ENCODE measurements at places on chromosomes 13 and 19.
A peak's percentile ranks its signal among the peaks of the same experiment; 100 is the strongest.

DNA sequence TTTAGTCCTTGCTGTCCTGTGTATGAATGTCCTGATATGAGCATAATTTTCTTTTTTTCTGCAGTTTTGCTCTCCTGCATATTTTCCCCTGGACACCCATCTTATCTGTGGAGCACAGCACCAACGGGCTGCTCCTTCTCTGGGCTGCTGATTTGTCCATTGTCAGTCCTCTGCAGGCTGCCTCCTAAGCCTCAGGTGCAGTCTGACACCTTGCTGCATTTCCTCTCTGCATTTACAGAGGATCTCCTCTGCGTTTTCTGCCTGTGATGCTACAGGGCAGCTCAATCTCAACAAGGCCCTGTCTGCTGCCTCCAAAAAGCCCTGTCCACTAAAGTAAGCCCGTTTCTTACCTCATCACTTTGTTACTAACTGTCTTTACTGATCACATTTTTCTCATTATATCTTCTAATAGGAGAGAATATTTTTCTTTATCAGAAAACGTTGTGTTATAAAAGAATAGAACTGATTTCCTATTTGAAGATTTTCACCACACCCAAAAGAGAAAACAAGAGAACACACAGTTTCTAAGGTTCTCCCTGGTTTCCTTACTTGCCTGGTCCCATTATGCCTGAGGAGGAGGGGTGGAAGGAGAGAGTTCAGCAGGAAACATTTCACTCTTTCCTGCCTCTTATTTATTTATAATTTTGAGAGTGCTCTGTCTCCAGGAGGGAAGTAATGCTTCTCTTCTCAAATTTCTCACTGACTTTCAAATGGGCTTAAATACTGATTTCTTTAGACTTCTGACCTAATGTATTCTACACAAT lies 65.6 kb upstream of the TDRD3 start:
- DNase-seq, result no peak

GRCh38 chr13:20331419-20331818 lies 99.3 kb upstream of the GJB6 start:
- DNase-seq, result no peak

- no peak for DNase-seq
Measured at GRCh38 chr19:20167651-20168122, 673 bp downstream of the ZNF486 start.

DNA sequence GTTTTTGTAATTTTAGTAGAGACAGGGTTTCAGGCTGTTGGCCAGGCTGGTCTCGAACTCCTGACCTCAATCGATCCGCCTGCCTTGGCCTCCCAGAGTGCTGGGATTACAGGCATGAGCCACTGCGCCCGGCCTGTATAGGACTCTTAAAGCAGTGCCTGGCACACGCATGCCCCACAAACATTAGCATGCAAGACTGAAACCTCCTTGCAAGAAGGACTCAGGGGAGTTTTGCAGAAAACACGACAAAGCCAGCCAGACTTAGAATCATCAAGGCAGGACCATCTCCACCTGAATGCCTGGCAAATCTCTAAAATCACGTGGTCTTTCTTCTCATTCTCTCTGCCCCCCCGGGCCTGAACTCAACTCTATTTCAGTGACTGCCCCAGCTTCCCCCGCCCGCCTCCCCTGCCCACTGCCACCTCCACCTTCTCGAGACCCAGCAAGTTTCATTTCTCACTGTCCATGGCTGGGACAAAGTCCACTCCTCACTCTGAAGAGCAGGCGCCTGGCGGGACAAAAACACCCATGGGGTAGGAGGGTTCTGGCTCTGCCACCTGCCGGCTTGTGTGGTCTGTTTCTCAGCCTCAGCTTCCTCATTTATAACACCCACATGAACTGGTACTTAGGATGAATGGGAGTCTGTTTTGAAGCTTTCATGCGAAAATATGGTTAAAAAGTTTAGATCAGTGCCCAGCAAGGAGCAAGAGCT lies 2.4 kb downstream of the TICAM1 start:
- no peak for DNase-seq

DNA sequence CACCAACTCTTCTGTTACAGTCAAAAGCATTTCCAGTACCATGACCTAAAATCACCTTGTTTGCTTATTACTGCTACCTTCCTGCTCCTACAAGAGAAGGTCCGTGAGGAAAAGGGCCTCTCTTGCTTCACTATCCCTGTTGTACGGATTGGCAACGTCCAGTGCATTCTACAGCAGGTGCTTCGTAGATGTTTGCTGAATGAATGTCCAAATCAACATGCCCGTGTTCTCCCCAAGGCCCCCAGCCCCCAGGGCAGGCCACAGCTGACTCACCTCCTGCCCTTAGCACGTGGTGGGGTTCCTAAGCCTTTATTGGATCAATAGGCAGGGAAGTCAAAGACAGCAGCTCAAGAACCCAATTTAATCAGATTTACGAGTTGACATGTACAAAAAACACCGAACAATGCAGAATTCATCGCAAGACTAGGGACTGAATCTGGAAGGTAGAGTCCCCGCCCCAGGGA lies 5.5 kb upstream of the NAPA start:
- DNase-seq, result no peak

- peak; percentile 53 for DNase-seq
Measured at GRCh38 chr19:49809160-49809940, 3.7 kb downstream of the FUZ start.

DNA sequence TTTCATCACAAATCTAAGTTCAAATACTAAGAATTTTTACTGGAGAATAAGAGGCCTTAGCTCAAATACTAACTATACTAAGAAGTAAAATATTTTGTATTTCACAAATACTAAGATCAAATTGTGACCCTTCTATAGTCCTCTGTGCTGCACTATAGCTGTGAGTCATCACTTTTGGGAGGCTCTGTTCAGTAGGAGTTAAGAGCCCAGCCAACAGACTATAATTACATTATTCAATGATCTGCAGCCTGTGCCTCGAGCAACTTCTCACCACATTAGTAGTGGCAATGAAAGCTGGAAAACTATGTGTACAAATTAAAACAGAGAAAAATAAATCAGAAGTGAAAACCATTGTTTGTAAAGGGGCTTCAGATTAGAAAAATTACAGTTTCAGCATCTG lies 147.3 kb upstream of the GPC6 start:
- peak; percentile 61 for DNase-seq

DNA sequence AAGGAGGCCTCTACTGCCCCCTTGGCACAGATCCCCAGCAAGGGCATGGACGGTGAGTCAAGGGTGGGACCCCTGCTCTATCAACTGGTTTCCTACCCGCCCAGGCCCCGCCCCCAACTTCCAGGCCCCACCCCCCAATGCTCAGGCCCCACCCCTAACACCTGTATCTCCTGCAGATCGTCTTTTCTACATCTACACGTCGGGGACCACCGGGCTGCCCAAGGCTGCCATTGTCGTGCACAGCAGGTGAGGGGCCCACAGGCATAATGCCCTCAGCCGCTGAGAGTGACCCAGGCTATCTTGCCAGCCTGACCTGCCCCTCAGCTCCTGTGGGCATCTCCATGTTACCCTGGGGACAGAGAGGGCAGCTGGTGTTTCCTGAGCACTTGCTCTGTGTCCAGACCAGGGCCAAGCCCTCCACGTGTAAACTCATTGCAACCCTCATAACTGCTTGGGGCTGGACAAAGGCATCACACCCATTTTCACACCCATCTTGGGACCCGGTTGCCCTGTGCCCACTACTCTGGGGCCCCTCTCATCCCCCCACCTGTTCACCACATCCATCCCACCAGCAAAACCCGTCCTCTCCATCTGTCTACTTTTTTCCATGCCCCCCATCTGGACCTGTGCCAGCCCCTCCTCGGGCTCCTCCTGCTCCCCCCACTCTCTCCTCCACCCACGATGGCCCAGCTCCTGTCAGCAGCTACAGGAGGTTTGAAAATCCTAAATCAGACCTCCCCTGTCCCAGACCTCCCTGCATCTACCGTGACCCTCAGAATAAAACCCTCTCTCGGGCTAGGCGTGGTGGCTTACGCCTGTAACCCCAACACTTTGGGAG lies 17.2 kb downstream of the SLC27A1 start:
- DNase-seq, result no peak

DNA sequence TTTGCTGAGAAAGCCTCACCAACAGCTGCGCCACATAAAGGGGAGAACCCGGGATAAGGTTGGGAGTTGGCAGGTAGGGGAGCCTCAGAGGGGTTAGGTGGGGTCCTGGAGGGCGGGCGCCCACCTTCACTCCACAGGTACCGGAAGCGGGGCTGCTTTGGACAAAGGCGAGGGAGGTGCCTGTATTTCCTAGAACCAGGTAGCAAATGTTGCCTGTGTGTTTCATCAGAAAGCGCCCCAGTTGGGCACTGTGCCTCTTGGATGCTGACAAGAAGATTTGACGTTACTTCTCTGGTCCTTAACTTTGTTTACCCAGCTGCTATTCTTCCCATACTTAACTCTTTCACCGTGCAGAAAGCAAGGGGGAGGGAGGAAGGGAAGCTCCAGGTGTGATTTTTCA lies 278.9 kb downstream of the ZNF536 start:
- no peak for DNase-seq

DNA sequence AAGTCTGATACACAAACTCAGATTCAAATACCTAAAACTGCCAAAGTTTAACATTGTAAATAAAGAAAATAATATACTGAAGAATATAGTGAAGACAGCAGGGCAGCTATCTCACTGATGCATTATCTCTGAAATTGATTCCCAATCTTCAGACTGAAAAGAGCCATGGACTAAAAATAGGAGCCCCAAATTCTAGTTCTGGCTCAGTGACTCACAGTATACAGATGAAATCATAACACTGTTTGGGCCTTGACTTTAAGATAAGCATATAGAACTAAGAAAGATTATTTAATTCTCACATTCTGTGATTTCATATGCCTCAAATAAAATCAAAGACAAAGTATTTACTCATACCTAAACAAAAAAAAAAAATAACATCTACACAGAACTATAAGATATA lies 53.9 kb downstream of the RBM26 start:
- no peak for DNase-seq

- DNase-seq, result no peak
Measured at GRCh38 chr19:7864690-7865074, 9.5 kb downstream of the PRR36 start.

DNA sequence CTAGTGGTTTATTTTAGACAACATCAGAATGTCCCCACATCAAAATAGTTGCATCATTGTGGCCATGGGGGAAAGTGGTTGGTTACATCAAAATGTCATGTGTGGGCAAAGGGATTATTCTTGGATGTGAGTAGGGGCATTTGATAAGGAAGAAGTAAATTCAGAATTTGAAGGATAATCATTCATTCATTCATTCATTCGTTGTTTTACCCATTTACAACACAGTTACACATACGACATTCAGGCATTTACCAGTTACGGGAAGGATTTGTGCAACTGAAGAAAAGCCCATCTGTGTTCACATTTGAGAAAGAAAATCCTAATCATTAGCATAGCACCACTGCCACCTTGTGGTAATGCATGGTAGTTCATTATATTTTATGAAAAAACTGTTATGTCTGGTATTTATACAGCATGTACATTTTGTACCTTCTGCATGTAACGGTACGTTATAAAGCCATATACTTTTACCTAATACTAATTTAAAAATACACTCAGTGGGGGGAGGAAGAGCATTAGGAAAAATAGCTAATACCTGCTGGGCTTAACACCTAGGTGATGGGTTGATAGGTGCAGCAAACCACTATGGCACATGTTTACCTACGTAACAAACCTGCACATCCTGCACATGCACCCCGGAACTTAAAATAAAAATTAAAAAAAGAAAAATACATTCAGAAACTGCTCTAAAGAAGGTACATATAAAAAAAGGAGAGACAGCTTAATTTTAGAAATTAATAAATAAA lies 62.1 kb downstream of the DGKH start:
- DNase-seq, result peak; percentile 29

DNA sequence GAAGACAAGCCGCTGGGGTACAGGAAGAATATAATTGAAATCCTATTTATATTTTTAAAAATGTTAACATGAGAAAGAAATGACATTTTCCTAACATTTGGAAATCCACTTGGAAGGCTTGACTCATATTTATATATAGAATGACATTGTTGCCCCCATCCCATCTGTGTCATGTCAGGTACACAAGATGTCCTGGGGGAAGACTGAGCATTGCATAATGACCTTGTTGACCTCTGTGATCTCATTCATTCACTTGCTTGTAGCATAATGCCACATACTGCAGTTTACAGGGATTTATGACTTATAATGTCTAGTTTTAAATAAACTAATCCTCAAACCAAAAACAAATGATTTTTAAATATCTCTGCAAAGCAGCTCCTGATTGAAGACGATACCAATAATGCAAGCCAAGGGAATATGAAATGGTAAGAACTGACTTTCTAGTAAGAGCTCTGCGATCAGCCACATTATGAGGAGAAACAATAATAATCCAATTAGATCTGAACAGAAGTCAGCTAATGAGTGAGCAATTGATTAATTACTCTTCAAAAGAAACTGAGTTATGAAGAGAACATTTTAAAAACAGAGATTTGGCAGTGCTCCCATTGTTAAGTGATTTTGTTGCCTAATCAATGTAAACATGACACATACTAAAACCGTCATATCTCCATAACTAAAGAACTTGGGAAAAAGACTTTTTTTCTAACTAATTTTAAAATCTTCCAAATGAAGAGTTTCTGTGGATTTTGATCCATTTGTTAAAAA lies 21.2 kb upstream of the VWA8 start:
- no peak for DNase-seq
